ENCODE measurements at places on chromosomes 6 and 20. TPM values are rescaled to one million over a fixed set of nuclear protein-coding genes. Genes with fewer than 3 reads are reported as not detected.

GRCh38 chr20:46666306-46666705, 15.0 kb upstream of the SLC13A3 start:
- no peaks in the 10 kb centered on the region for H3K27me3 ChIP-seq
- no peaks in the 10 kb centered on the region for H3K4me1 ChIP-seq
- H3K27ac ChIP-seq = no peak overlapping the region

GRCh38 chr6:54050750-54051149, 60.5 kb upstream of the MLIP start:
- DNase-seq = no peak
- H3K4me1 ChIP-seq = peaks cover 9% of the 10 kb centered on the region
- H3K4me3 ChIP-seq = no peak overlapping the region
- no peaks in the 10 kb centered on the region for H3K36me3 ChIP-seq

The PLN gene
- total RNA-seq = 28.9 TPM

The OPN5 gene
- total RNA-seq = not detected

- peaks cover 8% of the 10 kb centered on the region for H3K4me1 ChIP-seq
- no peaks in the 10 kb centered on the region for H3K36me3 ChIP-seq
- DNase-seq = no peak
- no peak overlapping the region for H3K4me3 ChIP-seq
Measured at GRCh38 chr6:144090384-144090783, 5.0 kb downstream of the SF3B5 start.

DNA sequence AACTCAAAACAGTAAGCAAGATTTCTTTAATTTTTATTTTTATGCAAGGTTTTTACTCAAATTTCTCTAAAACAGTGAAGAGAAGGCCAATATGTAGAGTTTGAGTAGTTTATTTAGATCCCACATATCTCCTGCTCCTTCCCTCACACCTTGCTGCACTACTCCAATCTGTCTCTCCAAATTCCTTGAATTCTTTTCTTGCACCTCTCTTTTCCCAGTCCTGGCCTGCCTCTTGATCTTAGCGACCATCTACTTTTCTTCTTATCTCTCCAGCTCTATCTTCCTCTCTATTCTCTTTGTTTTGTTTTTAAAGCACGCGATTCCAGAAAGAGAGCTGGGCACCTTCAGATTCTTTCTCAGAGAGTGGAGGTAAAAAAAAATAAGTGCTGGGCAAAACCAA, 86.7 kb upstream of the KCNQ5 start:
- no peaks in the 10 kb centered on the region for H3K27me3 ChIP-seq
- H3K4me3 ChIP-seq = no peak overlapping the region
- no peaks in the 10 kb centered on the region for H3K36me3 ChIP-seq
- DNase-seq = no peak
- H3K4me1 ChIP-seq = no peaks in the 10 kb centered on the region

The PGC gene
- total RNA-seq = not detected

DNA sequence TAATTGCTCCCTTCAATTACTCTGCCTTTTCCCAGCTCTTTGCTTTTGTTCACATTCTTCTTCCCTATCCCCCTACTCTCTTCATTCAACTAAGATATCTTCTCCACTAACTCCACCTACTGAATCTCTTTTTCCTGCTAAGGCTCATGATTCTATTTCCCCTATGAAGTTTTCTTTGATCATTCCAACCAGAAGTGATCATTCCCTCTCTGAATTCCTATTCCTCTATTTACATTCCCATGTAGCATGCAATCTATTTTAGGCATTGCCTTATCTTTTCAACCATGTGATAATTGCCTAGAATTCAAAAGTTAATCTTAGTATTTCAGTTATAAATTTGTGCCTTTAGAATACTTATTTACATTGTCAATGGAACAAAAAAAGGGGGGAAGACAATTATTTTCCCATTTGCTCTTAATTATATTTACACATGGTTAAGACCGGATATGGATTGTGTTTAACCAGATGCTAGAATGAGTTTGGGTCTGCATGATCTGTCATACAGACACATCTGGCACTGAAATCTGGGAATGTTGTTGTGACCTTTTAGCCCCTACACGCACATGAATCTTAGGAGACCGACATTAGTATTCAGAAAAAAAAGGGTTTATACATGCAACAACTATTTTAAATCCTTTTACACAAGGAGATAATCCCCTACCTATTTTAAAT, 20.8 kb downstream of the MOXD1 start:
- no peaks in the 10 kb centered on the region for H3K36me3 ChIP-seq
- H3K4me3 ChIP-seq = no peak overlapping the region
- no peak for DNase-seq
- H3K27me3 ChIP-seq = no peaks in the 10 kb centered on the region
- no peaks in the 10 kb centered on the region for H3K4me1 ChIP-seq

The TAGAP gene
- 3.9 TPM for total RNA-seq

DNA sequence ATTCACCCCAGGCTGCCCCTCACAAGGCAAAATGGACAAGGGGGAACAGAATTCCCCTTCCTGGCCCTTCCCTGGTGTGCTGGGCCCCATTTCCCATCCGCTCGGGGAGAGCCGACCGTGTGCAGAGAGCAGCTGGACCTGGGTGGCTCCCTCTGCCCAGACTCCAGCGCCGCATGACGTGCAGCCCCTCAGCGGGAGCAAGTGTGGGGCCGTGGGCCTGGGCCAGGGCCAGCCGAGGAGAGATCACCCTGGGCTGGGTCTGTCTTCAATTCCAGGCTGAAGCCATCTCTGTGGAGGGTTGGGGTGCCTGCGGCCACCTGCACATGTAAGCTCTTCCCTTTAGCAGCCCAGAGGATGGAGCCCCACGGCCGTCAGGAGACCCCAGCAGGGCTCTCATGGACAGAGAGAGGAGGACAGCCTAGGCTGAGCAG, 241.8 kb downstream of the TTLL2 start:
- no peak overlapping the region for H3K27ac ChIP-seq
- H3K4me1 ChIP-seq = peaks cover 5% of the 10 kb centered on the region
- H3K27me3 ChIP-seq = no peaks in the 10 kb centered on the region
- no peak overlapping the region for H3K4me3 ChIP-seq

- no peaks in the 10 kb centered on the region for H3K36me3 ChIP-seq
- H3K4me3 ChIP-seq = no peak overlapping the region
- H3K27me3 ChIP-seq = no peaks in the 10 kb centered on the region
- no peak overlapping the region for H3K27ac ChIP-seq
- no peak for DNase-seq
Measured at GRCh38 chr6:16399158-16399557, 160.8 kb downstream of the GMPR start.

The ECT2L gene
- not detected for total RNA-seq

DNA sequence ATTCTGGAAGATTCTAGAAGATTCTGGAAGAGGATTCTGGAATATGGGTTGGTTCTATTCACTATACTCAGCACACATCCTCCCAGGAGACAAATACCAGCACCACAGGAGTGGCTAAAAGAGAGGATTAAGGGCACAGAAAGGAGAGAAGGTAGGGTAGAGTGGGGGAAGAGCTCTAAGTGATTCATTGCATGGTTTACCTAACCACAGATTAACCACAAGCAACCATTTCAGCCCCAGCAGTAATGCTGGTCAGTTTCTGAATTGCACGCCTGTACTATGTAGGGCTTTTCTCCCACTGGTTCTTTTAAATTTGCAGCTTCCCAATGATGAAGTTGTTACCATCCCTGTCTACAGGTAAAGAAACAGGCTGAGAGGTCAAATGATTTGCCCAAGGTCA, 192.7 kb upstream of the PMEPA1 start:
- H3K4me1 ChIP-seq = no peaks in the 10 kb centered on the region
- H3K4me3 ChIP-seq = no peak overlapping the region
- H3K36me3 ChIP-seq = no peaks in the 10 kb centered on the region
- no peak overlapping the region for H3K27ac ChIP-seq

DNA sequence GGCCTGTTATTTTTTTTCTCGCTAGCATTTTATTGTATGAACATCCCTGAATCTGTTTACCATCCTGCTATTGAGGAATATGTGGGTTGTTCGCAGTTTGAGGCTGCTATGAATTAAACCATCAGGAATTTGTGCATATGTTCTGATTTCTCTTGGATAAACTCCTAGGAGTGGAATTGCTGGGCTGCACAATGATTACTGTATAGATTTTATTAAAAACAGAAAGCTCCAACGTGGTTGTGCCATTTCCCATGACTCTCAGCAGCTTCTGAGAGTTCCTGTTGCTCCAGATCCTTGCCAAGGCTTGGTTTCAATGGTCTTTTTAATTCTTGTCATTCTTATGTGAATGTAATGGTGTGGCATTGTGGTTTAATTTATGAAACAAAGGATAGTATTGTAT, 75.1 kb downstream of the EDN3 start:
- DNase-seq = no peak
- no peak overlapping the region for H3K27ac ChIP-seq
- no peaks in the 10 kb centered on the region for H3K27me3 ChIP-seq
- no peaks in the 10 kb centered on the region for H3K4me1 ChIP-seq

DNA sequence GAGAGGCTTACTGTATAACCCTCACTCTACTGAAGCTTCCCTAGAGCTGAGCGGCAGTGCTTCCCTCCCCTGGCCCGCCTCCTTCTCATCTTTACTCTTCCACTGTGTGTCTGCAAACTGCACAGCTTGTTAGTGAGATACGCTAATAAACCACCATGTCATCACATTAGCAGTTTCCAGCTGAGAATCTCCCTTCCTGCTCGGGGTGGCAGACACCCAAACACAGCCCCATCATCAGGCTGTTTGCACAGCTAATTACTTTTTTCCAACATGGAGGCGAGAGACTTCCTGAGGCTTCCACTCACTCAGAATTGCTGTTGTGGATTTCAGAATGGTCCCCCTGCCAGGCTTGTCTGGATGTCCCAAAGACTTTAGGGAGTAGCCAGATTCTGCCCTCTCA, 444.9 kb upstream of the SULF2 start:
- no peaks in the 10 kb centered on the region for H3K27me3 ChIP-seq
- H3K4me1 ChIP-seq = no peaks in the 10 kb centered on the region
- no peaks in the 10 kb centered on the region for H3K36me3 ChIP-seq
- H3K27ac ChIP-seq = no peak overlapping the region
- DNase-seq = no peak

DNA sequence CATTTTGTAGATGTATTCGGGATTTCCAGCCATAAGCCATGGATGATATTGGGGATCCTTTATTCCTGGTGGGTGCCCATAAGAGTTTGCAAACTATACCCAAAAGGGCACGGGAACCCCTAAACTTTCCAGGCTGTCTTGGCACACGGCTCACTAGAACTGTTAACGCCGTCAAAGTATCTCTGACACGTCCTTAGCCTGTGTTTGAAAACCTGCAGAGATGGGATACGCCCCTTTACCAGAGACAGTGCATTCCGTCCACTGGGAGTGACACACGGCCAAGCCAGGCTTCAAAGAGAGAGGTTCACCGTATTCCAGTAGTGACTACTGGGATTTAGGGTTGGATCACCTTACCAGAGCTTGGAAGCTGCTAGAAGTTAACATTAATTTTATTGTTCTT, 95.0 kb downstream of the THBS2 start:
- DNase-seq = no peak
- no peaks in the 10 kb centered on the region for H3K4me1 ChIP-seq
- H3K4me3 ChIP-seq = no peak overlapping the region
- H3K27ac ChIP-seq = no peak overlapping the region
- H3K27me3 ChIP-seq = no peaks in the 10 kb centered on the region
- H3K36me3 ChIP-seq = no peaks in the 10 kb centered on the region

The SRSF12 gene
- not detected for total RNA-seq

GRCh38 chr20:62172666-62173065, 10.2 kb upstream of the MTG2 start:
- no peak overlapping the region for H3K4me3 ChIP-seq
- no peak overlapping the region for H3K27ac ChIP-seq
- no peak for DNase-seq
- no peaks in the 10 kb centered on the region for H3K4me1 ChIP-seq

DNA sequence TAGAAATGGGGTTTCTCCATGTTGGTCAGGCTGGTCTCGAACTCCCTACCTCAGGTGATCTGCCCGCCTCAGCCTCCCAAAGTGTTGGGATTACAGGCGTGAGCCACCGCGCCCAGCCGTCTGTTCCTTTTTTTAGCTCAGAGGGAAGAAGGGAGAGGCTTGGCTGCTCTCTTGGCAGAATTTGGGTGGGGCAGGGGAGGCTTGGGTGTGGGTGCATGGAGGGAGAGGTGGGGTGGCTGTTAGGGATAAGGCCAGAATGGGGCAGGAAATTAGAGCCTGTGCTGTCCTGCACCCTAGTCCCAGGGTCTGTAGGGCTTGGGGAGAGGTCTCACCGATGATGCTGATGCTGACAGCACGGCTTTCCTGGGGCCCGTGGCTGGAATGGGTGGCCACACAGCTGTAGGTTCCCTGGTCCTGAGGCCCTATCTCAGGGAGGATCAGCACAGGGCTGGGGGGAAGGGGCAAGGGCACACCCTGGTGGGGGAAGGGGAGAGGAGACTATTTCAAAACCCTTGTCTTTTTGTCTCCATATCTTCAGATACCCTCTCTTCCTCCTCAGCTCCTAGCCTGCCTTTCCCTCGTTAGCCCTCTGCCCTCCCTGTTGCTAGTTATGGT, 2.0 kb downstream of the AGER start:
- DNase-seq = peak; percentile 43
- no peaks in the 10 kb centered on the region for H3K27me3 ChIP-seq
- H3K4me1 ChIP-seq = no peaks in the 10 kb centered on the region
- no peak overlapping the region for H3K4me3 ChIP-seq

The RIMS1 gene
- 5.0 TPM for total RNA-seq

- DNase-seq = no peak
- no peaks in the 10 kb centered on the region for H3K27me3 ChIP-seq
- no peaks in the 10 kb centered on the region for H3K4me1 ChIP-seq
- H3K27ac ChIP-seq = no peak overlapping the region
- H3K4me3 ChIP-seq = no peak overlapping the region
Measured at GRCh38 chr6:32058511-32058963, 20.3 kb downstream of the CYP21A2 start.

- no peak for DNase-seq
- no peak overlapping the region for H3K27ac ChIP-seq
- no peaks in the 10 kb centered on the region for H3K27me3 ChIP-seq
- no peak overlapping the region for H3K4me3 ChIP-seq
Measured at GRCh38 chr20:24490598-24490997, 21.2 kb downstream of the SYNDIG1 start.

DNA sequence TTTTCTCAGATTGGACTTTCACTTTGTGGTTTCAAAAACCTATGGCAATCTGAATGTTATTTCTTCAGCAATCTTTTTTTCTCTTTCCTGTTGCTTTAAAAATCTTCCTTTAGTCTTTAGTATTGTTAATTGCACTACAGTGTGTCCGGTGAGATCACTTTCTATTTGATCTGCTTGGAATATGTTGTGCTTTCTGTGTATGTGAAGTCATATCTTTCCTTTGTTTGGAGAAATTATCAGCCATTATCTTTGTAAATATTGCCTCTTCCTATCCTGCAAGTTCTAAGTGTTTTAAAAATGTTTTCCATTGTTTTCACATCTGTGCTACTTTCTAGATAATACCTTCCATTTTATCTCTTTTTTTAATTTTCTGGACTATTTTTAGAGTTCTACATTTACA, 171.4 kb upstream of the PRSS16 start:
- no peaks in the 10 kb centered on the region for H3K36me3 ChIP-seq

- H3K27me3 ChIP-seq = no peaks in the 10 kb centered on the region
- H3K27ac ChIP-seq = no peak overlapping the region
- H3K4me3 ChIP-seq = no peak overlapping the region
Measured at GRCh38 chr6:45947807-45948206, 67.9 kb downstream of the CLIC5 start.
